Activated naive CD4-positive, alpha-beta T cell treated with anti-CD3 and anti-CD28 coated beads, Interleukin-2, amount 50 U/mL, for 16 hours (primary cell): ENCODE measurements at places on chromosomes 6 and 20.

GRCh38 chr6:140036196-140036595, 661.7 kb upstream of the CITED2 start:
- no peak for DNase-seq

DNA sequence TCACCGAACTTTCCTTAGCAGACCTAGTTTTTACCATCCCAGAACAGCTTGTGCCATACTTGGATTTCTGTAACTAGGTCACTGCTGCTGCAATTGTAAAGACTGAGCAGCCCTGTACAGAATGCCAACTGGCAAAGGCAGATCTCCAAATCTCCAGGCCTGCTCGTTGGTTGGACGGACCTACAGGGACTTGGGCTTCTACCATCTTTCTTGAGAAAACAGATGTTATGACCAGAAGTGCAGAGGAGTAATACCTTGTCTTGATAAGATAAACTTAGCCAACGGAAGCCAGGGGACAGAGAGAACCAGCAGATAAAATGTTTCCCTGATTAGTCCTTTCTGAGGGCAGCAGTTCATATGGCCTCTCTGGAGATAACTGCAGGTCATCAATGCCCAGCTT, 304.1 kb downstream of the RFPL4B start:
- no peak for DNase-seq

DNA sequence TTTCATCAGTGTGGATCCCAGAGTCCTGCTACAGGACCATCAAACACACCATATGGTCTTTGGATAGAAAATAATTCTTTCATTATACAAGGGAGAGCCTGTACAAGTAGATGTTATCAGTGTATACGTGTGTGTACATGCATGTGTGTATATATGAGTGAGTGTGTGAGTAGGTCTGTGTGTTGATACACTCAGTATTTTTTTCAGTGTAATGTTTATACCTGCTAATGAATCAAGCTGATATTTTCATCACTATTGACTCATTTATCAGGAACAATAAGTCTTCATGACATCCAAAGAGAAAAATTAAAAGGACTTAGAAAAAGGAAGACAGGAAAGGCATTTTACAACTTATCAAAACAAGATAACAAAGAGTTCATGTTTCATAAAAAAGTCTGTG, 66.5 kb downstream of the EPM2A start:
- DNase-seq: no peak

- no peak for DNase-seq
Measured at GRCh38 chr6:11685481-11686093, 93.0 kb downstream of the ADTRP start.

GRCh38 chr20:60049601-60050000, 91.4 kb downstream of the CDH26 start:
- no peak for DNase-seq

DNA sequence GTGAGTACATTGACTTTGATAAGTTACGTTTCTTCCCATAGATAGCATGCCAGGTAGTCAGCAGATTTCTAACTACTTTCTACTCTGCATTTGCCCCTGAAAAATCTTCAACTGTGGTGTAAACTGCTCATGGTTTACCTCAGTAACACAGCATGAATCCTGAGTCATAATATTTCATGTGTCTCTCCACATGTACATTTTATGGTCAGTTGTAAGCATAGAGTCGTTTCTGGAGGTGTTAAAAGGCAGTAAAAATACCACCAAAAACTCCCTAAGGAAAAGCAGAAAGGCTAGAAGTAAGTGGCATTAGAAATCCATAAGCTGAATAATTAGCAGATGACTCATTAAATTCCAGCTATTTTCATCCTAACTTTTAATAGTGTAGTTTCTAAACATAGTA, 4.1 kb upstream of the GPR63 start:
- no peak for DNase-seq

GRCh38 chr20:44693627-44694026, 21.5 kb upstream of the CCN5 start:
- no peak for DNase-seq

GRCh38 chr20:2283706-2284423, 11.9 kb upstream of the TGM3 start:
- no peak for DNase-seq

DNA sequence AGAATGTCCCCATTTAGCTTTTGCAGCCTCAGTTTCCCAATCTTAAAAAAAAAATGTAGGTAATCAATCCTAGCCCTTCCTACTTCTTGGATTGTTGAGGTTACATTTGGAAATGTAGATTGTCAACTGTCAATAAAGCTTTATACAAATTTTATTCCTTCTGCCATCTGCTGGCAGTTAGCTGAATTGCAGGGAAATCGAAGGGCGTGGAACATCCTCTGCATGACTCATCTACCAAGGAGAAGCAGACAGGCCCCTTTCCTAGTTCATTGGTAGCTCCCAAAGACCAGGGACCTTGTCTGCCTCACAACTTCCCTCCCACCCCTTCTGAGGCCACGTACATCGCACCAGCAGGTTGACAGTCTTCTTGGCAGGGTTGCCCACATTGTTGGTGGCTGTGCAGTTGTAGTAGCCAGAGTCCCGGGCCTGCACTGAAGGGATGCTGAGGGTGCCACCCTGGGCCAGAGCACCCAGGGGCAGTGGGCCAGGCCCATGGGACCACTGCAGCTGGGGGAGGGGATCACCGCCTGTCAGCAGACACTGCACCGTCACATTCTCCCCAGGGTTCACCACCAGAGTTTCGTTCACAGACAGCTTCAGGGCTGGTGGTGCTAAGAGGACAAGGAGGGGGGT, 43.6 kb downstream of the MDGA1 start:
- DNase-seq: peak; percentile 47

- DNase-seq: no peak
Measured at GRCh38 chr6:7142918-7143475, 35.2 kb downstream of the RREB1 start.

DNA sequence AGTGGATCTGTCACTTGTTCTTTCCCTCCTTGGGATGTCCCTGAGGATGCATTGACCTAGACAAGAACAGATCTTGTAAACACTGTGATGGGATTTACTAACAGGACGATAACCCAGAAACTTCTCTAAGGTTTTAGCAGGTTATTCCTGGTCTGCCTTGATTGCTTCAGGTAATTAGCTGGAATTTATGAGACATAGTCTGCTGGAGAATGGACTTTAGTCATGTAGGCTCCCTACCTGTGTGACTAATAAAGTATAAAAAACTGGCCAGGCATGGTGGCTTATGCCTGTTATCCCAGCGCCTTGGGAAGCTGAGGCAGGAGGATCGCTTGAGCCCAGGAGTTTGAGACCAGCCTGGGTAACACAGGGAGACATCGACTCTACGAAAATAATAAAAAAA, 96.1 kb downstream of the PAK5 start:
- DNase-seq: no peak

DNA sequence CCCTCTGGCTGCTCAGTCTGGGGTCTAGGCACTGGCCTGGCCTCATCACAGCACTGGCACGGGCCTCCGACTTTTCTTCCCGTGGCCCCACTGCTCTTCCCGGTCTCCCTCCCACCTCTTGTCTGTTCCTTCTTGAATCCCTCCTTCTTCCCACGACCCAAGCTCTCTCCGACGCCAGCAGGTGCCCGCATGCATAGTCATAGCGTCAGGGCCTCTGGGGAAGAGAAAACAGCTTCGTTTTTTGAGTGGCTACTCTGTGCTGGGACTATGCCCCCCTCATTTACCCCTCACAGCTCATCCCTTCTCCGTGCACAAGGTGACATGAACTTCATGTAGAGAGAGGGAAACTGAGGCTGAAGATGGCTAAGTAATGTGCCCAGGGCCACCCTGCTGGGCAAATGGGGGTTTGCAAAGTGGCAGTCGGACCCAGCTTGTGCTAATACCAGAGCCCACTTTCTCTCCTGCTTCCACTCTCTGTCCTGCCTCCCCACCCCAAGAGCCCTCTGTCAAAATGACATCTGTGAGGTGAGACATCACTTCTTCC, 59.2 kb downstream of the SYNJ2 start:
- no peak for DNase-seq

- DNase-seq: no peak
Measured at GRCh38 chr20:9348747-9349146, 165.6 kb upstream of the LAMP5 start.

GRCh38 chr20:62133864-62134263, 9.3 kb downstream of the PSMA7 start:
- DNase-seq: no peak
